Activated CD4-positive, alpha-beta T cell treated with anti-CD3 and anti-CD28 coated beads, Interleukin-2, amount 10 ng/mL, durations not matched to agents 24 days and 14 days (primary cell): ENCODE measurements at places on chromosomes 3 and 15.
A peak's percentile ranks its signal among the peaks of the same experiment; 100 is the strongest.

- no peak for DNase-seq
These were observed 72.8 kb downstream of the VGLL4 start for GRCh38 chr3:11570789-11571495.

- DNase-seq = no peak
These were observed 121.3 kb upstream of the SOX14 start for GRCh38 chr3:137642831-137643230.

- no peak for DNase-seq
These were observed 601.1 kb downstream of the FHIT start for GRCh38 chr3:60650171-60650570.

DNA sequence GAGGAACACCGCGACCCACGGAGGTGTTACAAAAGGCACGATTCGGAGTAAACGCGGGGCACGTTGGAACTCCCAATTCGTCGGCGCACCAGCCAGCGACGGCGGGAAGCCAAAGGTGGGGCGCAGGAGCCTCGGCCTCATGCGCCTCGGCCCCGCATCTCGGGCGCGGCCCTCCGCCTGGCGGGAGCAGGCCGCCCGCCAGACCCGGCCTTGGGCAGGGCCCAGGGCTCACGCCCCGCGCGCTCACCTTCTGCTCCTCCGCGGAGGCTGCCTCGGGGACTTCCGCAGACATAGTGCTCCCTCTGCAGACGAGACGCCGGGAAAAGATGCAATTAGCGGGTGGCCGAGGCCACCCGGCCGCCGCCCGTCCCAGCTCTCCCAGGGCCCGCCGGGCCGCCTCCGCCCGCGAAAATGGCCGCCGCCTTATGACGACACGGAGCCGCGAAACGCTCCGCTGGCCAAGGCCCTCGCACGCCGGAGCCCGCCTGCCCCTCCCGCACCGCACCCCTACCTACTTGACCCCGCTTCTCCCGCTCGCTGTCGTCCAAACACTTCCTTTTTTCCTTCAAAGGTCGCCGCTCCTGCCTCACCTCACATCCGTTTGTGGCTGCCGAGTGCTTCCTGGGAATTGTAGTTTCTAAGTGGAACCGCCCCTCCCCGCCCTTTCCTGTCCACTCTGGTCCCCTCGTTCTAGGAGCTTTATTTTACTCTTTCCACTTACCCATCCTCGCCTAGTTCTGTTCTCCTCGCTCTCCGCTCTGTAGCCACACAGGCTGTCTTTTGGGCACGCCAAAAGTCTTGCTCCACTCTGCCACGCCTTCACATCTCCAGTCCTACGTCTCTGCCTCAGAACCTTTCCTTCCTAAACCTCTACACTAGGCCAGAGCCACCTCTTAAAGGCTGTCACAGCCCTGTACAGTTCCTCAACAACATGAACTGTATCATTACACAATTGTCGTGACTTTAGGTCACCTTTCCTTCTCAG, at the start of gene ARPP19:
TSS of gene ARPP19 (minus strand) at position 430 of the 985 bp plus-strand sequence. CDS start at position 292, 138 bp downstream.
- DNase-seq = peak; percentile 94

DNA sequence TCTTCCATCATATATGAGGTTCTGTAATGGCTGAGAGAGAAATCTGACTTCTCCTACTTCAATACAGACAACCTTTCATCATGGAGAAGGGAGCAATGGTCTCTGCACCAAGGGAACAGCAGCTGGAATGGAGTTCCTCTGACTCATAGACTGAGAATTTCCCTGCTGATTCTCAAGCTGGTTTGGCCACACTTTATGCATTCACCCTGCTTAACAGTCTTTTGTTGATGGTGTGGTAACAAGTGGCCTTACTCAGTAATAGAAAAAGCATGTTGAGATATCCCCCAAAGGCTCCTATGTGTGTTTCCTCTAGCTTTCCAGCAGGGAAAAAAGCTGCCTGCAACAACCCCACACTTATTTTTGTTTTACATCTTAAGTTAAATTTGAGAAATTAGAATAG, 138.1 kb downstream of the GREM1 start:
- DNase-seq = no peak

GRCh38 chr3:106397006-106397405, 528.2 kb upstream of the CBLB start:
- DNase-seq = no peak

DNA sequence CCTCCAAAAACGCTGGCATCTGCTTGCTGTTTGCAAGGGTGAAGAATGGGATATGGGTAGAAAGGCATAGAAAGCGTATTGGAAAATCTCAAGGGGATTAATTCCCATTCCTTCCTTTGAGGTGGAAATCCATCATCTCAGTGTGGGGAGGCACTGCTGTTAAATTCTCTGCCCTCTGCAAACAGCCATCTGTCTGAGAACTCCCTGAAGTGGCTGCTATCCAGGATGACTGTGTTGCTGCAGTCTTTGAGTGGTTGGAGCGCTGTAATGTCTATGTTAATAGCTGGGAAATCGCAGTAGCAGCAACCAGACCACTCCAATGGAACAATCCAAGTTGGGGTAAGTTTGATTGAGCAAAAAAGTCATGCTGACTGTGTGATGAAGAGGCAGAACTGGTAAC, 625.9 kb downstream of the NLGN1 start:
- no peak for DNase-seq

- DNase-seq = peak; percentile 74
These were observed 471.8 kb downstream of the MFSD1 start for GRCh38 chr3:159273608-159274007.

DNA sequence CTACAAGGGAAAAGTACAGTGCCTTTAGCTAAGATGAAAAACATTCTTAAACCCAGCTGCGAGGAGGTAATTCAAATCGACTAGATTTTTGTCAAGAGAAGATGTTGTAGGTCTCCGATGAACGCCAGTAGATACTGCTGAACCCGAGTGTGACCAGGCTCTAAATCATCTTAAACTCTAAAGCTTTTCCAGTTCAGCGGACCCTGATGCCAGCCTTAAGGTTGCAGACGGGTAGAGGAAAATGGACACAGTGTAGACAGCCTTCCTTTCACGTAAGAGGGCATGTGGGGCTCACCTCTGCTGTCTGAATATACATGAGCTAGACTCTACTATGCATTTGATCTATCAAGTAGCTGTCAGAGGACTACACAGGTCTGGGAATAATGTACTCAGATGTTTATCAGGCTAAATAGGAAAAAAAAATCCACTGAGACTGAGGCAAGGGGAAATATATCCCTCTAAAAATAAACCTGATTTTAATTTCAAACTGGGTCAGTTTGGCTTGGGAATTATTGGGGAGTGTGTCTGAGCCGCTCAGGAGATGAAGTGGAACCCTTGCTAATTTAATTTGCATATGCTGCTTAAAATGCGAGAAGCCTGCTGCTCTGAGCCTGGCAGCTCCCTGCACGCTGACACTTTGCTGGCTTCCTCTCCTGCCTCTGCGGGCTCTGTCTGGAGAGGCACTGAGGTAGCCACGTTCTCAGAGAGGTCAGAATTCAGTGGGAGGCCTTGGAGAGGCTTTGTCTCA, 151.9 kb downstream of the CADPS start:
- no peak for DNase-seq

DNA sequence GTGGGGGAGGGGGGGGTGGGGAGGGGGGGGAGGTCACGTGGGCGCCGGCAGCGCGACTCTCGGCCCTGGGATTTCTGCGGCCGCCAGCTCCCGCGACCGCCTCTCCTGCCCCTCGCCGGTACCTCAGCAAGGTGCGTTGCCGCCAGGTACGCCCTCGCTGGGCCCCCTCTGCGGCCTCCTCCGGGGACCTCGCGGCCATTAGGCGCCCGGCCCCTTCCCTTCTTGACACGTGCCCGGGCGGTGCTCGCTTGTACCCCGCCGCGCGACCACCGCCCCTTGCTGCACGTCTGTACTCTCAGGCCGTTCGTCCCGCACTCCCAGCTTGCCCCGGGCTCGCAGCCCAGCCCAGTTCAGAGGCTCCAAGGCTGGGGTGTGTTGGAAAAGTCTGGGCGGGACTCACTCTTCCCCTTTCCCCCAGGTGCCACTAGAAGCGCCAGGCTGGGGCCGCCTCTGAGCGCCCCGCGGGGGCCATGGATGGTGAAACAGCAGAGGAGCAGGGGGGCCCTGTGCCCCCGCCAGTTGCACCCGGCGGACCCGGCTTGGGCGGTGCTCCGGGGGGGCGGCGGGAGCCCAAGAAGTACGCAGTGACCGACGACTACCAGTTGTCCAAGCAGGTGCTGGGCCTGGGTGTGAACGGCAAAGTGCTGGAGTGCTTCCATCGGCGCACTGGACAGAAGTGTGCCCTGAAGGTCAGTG, at the start of gene MAPKAPK3:
TSS of gene MAPKAPK3 (plus strand) at position 56 of the 696 bp plus-strand sequence. CDS start at position 471, 415 bp downstream.
- DNase-seq = no peak

DNA sequence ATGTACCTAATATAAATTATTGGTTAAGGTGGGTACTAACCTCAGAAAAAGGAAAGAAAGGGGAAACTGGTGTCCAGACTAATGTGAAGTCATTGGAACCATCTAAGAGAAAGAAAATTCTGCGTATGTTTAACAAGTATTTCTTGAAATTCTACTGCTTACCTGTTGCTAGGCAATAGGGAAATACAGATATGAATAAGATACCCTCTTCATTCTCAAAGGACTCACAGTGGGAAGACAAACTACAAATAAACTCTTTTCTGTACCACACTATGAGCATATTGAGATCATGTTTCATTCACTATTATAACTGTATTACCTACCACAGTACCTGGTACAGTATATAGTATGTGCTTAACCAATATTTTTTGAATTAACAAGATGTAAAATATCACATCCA, 140.5 kb upstream of the MLF1 start:
- DNase-seq = no peak

DNA sequence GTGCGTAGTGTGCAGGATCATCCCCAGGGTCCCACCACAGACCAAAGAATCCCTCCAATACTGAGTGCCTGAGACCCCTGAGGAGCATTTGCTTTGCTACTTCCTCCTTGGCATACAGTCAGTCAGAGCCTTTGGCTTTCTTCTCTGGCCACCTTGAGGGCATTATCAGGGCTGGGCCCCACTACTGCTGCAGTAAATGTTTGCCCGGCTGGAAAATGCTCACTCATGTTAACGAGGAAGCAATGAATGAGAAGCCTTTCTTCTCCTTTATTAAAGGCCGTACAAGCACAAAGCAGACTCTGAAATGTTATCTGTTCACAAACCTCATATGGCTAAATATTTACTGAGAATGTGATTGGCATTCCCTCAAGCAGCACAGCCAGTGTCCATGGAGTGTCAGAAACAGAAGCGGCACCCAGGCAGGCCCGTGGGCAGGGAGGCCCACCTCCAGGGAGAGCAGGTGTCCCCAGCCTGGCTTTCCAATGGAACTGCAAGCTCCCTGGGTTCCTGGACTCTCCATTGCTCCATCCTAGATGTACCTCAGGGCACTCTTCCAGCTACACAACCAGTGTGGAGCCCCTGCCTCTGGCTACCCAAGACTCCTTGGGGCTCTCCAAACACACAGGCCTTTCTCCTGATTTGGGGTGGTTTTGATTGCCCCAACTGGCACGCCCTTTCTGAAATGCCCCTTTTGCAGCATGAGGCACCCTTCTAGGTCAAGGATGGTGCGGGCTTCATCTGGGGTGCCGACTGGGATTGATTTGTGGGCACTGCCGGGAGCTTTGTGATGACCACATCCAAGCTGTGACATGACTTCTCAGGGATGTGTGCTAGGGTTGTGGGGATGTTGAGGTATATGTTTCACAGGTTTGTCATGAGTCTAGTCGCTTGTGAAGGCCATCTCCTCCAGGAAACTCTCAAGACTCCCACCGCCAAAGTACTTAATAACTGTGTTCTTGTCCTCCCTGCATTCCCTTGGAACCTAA, 195.6 kb downstream of the FAM43A start:
- DNase-seq = no peak

DNA sequence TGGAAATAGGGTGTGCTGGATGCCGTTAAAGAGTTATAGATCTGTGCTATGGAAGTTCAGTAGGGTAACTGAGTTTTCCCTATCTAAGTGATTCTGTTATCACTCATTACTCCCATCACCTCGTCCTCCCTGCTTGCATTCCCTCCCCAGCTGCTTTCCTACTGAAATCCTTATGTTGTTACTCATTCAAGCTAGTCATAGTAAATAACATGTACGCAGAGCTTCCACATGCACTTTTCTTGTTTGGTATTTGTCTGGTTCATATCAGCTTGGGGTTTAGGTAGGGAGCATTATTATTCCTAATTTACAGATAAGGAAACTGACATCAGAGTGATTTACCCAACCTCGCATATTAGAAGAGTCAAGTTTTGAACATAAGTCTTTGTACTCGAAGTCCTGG, 135.1 kb downstream of the HCN4 start:
- no peak for DNase-seq

GRCh38 chr3:18670759-18671158, 245.6 kb upstream of the SATB1 start:
- peak; percentile 50 for DNase-seq

DNA sequence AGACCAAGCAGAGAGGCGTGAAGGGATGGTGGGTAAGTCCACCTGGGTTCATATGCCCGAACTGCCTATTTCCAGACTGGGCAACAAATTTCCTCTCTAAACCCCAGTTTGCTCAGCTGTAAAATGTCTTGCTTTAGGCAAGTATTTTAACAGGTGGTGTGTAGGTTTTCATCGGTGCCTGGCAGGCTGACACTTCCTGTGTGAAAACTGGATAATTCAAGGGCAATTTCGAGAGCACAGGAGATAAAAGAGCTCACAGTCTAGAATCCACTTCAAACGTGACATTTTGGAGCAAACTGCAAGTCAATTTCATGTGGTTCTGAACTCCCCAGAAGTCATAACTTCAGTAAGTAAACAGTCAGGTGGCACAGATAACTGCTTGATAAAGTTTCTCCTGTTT, 112.2 kb downstream of the OXNAD1 start:
- DNase-seq = peak; percentile 80

- no peak for DNase-seq
These were observed 17.6 kb downstream of the SHQ1 start for GRCh38 chr3:72830452-72831223.

DNA sequence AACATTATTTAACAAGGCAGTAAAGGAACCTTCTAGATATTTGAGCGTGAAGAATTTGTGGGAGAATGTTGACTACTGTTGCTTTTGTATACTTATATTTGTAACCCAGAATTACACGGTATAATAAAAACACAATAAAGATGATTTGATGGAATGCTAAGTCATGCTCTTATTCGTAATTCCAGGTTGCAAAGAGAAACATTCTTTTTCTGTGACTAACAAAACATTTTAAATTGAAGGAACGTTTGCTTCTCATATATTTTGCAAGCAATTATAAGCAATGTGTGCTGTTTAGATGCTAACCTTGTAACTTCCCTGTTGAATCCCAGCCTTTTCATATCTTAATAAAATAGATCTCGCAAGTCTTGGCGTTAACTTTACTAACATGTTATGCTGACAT, 124.4 kb upstream of the CGNL1 start:
- DNase-seq = no peak

- DNase-seq = no peak
These were observed 27.6 kb upstream of the SRP14 start for GRCh38 chr15:40066589-40066988.

DNA sequence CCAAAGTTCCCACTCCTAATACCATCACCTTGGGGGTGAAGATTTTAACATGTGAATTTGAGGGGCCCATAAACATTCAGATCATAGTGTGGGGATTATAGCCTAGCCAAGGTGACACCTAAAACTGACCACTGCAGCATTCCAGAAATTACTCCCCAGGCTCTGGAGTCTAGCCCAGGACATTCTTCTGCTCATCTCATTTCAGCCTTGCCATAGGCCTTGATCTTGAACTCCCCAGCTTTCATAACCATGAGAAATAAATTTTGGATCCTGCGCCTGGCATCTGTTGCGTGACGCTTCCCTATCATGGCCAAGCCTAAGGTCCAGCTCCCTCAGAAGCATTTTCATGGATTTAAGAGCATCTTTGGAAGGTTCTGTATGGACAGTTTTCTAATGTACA, 502.9 kb upstream of the THBS1 start:
- no peak for DNase-seq

- DNase-seq = no peak
These were observed 61.4 kb downstream of the COL8A1 start for GRCh38 chr3:99699841-99700240.

GRCh38 chr3:134485075-134485717, 589 bp downstream of the ANAPC13 start:
- DNase-seq = no peak
